Nucleus accumbens (tissue), 56 donors: ENCODE measurements at places on chromosomes 2 and 18.

DNA sequence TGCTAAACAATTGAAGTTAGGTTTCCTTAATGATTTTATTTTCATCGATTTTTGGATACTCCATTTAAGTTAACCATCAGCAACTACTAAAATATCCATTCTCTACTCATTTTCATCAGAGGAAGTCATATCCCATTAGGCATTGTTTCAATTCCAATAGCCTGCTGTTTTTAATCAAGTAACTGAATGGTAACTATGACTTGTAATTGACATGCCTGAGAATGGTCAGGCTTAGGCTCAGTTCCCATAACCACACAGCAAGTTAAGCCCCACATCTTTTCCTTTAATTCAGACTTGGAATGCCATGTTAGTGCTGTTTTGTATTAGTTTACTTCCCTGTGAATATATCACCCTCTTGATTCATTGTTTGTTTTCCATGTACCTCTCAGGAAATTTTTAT lies 398.8 kb downstream of the ARHGAP15 start:
- DNase-seq, result no peak

DNA sequence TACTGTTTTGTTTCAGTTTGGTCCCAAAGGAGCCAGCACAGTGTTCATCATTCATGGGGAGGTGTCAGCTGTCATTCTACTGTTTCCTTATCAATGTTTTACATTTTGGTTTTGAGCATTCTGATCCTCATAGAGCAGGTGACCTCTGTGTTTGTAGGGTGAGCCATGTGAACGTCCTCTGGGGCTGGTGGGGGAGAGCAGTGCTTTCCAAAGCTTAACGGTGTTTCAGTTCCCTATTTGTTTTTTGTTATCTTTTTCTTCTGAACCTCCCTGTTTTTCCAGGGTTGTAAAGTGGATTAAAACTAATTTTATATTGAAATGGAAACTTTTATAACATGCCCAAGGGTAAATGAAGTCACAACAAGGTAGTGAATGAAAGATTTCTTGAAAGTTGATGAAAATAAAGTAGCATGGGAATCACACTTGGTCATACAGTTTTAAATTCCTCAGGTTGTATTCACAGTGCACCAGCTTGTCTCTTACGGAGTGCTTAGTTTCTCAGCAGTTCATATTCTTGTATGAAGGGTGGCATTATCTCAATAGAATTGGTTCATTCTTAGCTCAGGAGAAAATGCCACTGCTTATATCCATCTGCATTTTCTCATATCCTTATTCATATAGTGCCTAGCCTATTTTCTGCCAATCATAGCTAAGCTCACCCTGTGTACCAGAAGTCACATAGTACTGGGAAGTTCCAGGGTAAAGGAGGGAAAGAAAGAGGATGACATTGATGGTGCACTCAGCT lies 54.5 kb downstream of the MAP4K4 start:
- DNase-seq, result no peak

- no peak for DNase-seq
These were observed 1383.2 kb downstream of the LRP1B start for GRCh38 chr2:140747665-140748064.

GRCh38 chr2:227655454-227655853 lies 11.2 kb upstream of the SCYGR5 start:
- DNase-seq, result no peak

DNA sequence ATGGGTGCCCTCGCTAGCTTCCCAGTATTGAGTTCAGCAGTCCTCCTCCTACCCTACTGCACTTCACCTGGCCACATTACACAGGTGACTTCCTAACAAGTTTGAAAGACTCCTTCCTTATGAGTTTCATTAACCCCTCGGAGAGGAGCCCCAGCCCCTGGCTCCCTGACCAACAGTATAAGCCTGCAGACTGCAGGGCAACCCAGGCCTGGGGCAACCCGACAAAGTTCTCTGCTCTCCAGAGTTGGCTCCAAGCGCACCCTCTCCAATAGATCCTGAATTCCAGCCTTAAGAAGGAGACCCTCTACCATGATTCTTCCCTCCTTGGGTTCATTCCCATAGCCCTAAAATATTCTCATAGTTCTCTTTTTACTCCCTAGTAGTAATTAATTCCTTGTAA lies 1162.8 kb upstream of the TMEFF2 start:
- no peak for DNase-seq

DNA sequence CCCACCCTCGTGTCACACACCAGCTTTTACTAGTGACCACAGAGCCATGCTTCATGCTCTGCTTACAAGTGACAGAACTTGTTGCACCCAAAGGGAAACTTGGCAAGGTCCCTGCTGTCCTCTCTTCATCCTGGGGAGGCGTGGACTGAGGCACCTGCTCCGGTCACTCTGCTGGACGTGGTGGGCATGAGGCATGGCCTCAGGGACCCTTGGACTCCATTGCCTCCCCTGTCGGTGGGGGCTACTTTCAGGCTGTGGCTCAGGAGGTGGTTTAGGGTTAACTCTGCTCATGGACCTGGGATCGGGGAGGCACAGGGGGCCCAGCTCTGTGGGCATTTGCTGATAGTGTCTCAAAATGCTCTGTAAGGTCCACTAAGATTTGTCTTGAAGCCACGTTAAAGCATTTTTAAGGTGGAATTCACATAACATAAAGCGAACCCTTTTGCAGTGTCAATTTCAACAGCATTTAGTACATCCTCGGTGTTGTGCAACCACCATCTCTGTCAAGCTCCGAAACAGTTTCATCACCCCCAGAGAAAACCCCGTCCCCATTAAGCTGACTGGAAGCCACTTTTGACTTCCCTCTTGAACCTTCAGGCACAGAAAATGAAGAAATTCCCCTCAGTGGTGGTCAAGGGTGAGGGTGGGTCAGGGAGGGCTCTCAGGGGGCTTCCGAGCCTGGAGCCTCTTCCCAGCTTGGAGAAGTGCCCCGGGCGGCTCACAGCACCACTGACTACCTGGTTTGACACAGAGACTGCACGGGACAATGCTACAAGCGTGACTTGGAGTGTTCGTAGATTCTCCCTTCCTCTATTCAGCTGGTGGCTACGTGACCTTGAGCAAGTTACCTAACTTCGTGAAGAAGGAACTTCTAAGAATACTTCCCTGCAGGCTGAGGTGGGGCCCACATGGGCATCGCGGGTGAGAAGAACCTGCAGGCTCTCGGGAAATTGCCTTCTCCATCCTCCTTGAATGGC lies 100.0 kb upstream of the HDAC4 start:
- DNase-seq, result no peak

DNA sequence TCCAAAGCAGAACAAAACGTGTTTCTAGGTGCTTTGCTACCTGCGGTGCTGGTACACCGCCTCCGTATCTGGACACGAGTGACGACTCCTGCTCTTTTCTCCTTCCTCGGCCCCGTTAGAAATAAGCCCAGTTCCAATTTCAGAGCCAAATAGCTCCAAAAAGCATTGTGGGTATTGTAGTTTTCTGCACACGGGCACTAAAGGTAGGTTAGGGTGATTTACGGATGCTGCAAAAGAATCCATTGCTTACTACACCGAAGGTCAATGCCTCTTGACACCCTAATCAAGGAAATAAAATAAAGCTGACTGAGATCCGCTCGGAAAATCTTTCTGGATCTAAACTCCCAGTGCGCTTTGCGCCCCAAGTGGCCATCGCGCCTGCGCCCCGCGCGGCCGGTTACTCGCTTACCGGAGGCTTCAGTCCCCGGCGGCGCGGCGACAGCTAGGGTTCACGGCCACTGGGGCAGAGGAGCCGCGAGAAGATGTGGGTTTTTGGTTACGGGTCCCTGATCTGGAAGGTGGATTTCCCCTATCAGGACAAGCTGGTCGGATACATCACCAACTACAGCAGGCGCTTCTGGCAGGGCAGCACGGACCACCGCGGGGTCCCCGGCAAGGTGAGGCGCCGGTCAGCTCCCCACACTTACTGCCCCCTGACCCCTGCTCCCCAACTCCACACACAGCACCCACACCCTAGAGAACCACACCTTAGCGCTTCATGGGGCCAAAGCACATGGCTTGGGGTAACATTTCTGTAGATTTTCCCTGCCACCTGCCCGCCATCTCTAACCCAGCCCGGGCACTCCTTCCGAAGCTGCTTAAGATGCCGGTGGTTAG lies at the start of gene CHAC2:
Gene CHAC2 (plus strand): TSS at position 400 of the 837 bp plus-strand sequence. CDS start 83 bp downstream, at position 483.
- peak; percentile 77 for DNase-seq

- no peak for DNase-seq
These were observed 48.5 kb upstream of the FOSL2 start for GRCh38 chr2:28343971-28344715.

- DNase-seq, result no peak
These were observed 75.7 kb downstream of the TRIM43 start for GRCh38 chr2:95667480-95667879.

DNA sequence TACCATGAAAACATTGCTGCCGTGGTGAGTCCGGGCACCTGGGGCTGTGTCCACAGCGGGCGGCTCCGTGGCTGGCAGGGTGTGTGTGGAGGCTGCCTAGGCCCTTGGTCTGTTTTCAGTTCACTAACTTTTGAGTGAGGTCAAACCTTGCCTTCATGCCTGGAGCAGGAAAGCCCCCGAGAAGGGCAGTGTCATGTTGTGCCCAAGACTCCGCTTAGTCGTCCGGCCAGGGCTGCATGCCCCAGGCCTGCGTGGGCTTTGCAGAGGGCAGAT lies 24.1 kb downstream of the MAL start:
- DNase-seq, result no peak

- DNase-seq, result no peak
These were observed 562.7 kb upstream of the SLC39A10 start for GRCh38 chr2:195094330-195094729.

- DNase-seq, result no peak
These were observed 434.5 kb upstream of the GYPC start for GRCh38 chr2:126221506-126221905.

- DNase-seq, result no peak
These were observed 93.9 kb downstream of the INHBB start for GRCh38 chr2:120439637-120440384.

- DNase-seq, result no peak
These were observed 111.4 kb downstream of the ANTXR1 start for GRCh38 chr2:69124343-69124742.

DNA sequence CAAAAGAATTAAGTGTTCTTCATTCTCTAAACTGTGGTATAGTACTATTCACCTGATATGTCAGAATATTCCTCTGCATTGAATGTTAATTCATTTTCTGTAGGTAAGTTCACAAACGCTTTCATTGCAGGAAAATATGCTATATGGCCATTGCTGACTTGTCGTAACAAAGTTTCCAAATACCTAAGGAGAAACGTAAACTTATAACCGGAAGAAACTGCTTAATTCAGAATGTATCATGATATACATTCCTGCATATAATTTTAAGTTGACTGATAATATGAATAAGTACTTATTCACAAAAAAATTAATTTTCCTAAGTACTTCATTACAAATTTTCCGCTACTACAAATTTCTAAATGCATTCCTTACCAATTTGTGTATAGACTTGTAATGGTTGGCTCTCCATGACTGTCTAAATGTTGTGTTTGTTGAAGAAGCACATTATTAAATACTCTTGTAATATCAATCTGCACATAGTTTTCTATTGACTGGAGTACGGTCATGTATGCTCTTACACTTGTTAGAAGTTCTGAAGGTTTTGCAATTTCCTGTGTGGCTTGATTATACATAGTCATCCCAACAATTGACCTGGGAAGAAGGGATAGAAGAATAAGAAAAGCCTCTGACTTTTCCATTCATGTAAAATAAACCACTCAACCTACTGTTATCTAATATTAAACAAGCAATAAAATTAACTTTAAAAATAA lies 85.4 kb downstream of the NCKAP1 start:
- no peak for DNase-seq

DNA sequence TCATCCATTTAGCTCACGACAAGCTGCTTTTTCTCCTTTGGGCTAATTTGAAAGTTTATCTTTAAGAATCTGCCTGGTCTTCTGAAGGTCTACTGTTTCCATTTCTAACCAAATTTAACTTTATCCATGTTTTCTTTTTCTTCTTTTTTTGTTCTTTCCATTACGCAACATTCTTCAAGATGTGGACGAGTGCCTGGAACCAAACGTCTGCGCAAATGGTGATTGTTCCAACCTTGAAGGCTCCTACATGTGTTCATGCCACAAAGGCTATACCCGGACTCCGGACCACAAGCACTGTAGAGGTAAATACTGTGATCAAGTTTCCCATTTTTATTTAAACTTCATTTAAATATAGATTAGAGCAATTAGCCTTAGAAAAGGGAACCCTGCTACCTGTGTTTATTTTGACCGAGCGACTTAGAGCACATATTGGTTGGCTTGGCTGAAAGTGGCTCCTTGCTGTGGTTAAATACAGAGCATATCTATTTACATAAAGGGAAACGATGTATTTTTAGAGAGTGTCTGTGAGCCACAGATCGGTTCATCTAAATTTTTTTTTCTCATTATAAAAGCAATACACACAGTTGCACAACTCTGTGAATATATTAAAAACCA lies 183.4 kb upstream of the RASGRP3 start:
- DNase-seq, result no peak

GRCh38 chr2:63861220-63861822 lies 19.6 kb downstream of the UGP2 start:
- peak; percentile 8 for DNase-seq

GRCh38 chr2:219533930-219534661 lies 9.5 kb downstream of the CHPF start:
- DNase-seq, result no peak
